ENCODE measurements at places on chromosomes 16 and 17.

DNA sequence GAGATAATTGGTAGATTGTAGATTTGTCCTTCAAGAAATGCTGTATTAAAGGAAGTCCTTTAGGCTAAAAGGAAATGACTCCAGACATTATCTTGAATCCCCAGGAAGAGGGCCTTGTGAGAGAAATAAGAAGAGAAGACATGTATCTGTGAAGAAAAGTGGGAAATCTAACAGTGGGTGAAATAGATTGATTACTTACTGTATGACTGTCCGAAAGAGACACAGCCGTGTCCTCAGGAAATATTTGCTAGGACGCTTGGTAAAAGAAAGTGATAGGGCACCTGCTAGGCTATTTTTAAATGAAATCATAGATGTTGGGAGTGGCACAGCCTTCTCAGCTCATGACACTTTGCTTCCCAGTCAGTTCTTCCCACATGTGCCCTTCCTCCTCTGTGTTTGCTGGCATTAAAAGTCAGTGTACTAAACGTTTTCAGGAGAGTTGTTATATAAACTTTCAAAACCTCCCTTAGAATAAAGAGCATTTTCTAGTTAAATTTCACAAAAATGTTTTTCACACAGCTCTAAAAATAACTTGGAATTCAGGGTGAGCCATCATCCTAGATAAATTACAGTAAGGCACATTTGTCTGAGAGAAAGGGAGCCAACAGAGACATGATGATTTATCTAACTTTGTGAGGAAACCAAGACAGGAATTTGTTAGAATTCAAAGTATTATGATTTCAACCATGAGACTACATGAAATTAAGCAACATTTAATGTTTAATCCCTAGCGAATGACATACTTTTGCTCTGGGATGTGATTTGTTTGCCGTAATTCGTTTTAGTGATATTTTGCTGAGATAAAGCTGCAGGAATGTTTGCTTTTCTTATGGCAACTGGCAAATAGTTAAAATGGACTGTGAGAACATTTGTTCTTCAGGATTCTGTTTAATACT lies 35.0 kb downstream of the DHRS7B start:
- no peak for DNase-seq

GRCh38 chr17:41739661-41740352 lies 5.4 kb upstream of the HAP1 start:
- DNase-seq, result no peak

- no peak for DNase-seq
Measured at GRCh38 chr16:85873153-85873552, 25.8 kb upstream of the IRF8 start.

DNA sequence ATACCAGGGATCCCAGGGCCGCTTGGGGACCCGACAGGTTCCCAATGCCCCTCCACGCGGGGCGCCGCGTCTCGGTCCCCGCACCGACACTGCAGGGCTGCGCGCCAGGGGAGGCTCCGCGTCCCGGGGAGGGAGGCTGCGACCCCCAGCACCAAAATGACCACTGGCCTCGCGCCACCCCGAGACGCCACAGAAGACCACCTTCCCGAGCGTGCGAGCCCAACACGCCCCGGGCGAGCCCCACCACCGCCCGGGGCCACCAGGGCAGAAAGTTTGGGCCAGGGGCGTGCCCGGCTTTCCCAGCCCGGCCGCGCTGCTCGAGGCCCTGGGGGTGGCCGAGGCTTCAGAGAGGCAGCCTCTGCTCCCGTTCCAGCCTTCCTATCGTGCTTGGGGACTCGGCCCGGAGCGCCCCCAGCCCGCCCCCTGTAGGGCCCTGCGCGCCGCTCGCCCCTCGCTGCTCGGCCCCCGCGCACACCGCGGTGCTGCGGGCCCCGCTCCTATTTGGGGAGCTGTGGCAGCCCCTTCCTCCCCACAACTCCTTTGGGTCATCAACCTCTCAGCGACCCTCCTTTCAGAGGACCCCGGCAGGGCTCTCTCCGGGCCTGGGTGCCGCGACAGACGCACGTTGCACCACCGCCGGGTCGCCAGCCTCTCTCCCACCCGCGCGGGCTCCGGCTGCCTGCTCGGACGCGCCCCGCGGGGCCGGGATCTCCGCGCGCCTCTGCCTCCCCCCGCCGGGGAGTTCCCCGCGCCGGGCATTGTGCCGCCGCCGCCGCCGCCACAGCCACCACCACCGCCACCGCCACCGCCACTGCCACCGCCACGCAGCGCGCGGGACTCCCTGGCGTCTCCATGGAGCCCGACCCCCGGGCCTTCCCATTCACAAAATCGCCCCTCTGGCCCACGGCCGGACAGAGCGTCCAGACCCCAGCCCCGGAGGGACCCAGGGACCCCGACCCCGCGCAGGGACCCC lies 892 bp downstream of the RBFOX3 start:
- DNase-seq, result no peak

DNA sequence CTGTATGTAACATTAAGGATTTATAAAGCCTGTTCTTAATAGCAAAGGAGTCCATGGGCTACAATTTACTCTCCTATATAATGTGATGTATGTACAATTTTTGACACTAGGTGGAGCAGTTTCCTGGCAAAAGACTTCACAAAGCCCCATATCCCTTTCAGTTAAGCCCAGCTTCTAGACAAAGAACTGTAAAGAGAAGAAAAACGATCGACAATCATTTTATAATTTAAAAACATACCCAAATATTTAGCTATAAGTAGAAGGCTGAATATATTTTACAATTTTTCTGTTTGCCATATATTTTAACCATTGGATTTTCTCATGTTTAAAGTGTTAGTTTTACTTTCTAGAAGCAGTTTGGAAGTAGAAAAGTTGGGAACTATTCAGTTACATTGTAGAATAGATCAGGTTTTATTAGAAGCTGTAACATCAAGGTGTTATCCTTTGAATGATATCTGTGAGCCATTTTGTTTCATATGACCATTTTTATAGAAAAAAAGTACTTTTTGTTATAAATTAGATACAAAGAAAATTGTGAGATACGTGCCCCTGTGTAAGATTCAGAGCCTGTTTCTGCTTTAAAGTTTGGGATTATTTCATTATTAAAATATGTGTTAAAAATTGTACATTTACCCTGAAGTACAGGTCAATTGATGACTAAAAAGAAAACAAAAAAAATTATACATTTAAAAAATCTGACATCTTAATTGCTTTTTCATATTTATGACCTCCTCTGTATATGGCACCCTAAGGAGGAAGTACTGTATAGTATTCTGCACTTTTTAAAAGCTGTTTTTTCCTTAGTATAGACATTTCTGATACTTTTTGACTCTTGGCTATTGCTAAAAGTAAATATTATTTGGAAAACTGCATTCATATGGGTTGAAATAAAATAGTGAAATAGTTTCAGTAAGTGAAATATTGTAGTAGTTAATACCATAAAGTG lies 46.3 kb downstream of the VMP1 start:
- no peak for DNase-seq

DNA sequence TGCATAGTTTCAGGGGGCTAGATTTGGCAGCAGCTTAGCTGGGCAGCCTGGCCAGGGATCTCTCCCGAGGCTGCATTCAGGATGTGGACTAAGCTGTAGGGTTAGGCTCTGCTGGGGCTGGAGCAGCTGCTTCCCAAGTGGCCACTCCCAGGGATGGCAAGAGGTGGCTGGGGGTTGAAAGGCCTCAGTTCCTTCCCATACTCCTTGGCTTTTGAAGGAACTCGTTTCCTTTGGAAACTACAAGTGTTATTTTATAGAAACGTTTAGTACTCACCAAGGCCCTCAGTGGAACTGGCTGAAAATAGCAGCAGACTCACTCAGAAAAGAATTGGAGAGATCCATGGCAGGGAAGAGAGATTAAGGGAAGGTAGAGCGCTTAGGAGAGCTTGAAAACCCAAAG lies 76.4 kb downstream of the WWP2 start:
- DNase-seq, result no peak

DNA sequence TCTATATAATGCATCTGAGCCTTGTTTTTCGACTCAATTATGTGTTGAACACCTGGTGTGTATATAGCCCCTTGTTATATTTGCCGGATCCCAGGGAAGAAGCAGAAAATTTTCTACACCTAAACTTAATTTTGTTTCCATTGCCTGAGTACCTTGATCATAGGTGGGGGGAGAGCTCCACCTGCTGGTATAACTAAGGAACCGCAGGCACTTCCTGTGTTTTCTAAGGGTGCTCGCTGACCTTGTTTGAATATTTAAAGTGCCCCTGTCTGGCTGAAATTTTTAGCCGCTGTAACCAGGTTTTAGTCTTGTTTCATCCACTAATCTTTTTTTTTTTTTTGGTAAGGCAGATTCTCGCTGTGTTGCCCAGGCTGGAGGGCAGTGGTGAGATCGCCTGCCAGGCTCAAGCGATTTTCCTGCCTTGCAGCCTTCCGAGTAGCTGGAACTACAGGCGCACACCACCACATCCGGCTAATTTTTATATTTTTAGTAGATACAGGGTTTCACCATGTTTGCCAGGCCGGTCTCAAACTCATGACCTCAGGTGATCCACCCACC lies 6.5 kb upstream of the NUBP1 start:
- peak; percentile 80 for DNase-seq

DNA sequence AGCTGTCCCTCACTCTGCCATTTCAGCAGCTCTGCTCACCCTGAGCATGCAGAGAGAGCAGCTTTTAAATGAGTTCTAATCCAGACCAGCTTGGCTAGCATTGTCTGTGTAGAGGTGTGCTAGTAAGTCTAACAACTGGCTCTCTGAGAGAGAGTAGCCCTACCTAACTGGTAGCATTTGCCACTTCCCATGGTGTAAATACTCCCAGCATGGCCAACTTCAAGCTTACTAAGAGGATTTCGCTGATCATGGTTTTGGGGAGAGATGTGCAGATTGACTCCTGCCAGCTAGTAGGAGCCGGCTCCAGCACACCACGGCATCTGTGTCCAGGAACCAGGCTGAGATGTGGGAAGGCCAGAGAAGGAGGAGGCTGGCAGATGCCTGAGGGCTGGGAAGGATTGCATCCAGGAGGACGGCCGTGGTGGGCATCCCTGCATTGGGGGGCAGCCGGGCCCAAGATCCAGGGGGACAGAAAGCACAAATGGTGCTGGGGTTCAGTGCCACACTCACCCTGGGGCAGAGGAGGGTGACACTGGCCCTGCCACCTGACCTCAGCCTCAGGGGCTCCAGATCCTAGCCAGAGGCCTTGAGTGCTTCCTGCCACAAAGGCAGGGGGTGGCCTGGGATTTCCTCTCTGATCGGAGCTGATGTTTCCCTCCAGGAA lies 394.9 kb upstream of the TNRC6C start:
- no peak for DNase-seq

DNA sequence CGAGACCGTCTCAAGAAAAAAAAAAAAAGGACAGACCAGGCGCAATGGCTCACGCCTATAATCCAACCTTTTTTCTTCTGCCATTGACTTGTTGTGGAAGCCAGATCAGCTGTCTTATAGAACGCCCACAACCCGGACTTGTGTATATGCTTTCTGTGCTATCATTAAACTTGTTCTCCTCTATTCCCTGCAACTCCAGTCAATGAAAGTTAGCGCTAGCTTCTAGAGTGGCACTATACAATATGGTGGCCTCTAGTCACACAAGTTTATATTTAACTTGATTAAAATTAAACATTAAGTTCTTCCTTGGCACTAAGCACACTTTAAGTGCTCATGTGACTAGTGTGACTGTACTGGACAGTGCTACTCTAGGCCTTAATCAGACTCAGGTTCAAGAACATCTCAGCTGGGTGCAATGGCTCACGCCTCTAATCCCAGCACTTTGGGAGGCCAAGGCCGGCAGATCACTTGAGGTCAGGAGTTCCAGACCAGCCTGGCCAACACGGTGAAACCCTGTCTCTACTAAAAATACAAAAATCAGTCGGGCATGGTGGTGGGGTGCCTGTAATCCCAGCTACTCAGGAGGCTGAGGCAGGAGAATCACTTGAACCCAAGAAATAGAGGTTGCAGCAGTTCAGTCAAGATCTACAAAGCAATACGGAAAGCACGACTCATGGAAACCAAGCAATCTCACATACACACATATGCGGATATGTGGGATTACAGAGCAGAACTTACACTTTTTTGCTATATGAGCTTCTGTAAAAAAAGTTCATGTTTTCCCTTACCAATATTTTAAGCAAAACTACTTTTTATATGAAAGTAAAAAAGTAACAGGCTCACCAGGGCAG lies 18.8 kb upstream of the GLG1 start:
- DNase-seq, result no peak

DNA sequence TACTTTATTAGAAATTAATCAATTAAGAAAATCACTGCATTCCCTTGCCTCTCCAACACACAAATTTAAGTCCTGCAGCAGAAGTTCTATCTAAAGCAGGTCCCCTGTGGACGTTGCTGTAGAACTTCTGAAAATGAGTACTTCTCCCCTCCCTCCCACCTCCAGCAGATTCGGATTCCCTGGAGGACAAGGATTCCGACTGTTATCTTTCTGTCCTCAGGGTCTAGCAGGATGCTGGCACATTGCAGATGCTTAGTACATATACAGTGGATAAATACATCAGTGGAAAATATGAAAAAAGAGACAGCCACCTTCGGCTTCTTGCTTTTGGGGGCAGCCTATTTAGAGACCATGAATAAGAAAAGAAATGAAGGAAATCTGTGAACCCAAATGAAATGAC lies 32.1 kb downstream of the NTN1 start:
- no peak for DNase-seq

DNA sequence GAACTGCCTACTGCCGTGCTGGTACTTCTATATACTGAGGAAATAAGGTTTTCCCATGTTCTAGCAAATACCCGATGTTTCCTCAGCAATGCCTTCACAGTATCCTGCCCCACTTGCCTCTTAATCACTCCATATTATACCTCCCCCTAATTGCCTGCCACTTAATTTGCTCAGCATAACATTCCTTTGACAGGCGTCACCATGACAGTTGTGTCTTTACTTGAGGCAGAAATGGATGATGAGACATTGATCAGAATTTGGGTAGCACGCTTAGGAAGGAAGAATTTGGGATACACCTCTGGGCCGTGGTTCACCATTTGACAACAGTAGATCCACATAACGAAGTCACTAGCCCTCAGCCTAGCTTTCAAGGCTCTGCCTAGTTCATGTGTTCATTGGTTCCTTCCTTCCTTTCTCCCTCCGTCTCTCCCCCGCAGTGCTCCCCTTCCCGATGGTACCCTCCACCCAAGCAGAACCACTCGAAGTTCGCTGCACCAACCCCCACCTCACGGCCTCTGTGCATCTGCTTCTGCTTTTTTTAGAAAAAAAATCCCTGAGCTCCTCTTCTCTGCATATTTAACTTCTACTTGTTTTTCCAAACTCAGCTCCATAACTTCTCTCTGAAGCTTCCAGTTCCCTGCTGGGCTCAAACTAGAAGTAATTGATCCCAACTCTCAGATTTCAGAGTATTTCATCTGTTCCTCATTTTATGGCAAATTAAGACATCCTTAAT lies 19.4 kb downstream of the IQCK start:
- no peak for DNase-seq

GRCh38 chr16:5006348-5007193 lies 27.2 kb downstream of the NAGPA start:
- no peak for DNase-seq

GRCh38 chr17:78284146-78284545 lies 52.7 kb downstream of the TMEM235 start:
- no peak for DNase-seq

- DNase-seq, result no peak
Measured at GRCh38 chr16:31274831-31275816, 15.3 kb downstream of the ITGAM start.

Data from CD8-positive, alpha-beta memory T cell (primary cell).